ENCODE measurements at places on chromosomes 16 and 17. TPM values are rescaled to one million over a fixed set of nuclear protein-coding genes. Genes with fewer than 3 reads are reported as not detected.

DNA sequence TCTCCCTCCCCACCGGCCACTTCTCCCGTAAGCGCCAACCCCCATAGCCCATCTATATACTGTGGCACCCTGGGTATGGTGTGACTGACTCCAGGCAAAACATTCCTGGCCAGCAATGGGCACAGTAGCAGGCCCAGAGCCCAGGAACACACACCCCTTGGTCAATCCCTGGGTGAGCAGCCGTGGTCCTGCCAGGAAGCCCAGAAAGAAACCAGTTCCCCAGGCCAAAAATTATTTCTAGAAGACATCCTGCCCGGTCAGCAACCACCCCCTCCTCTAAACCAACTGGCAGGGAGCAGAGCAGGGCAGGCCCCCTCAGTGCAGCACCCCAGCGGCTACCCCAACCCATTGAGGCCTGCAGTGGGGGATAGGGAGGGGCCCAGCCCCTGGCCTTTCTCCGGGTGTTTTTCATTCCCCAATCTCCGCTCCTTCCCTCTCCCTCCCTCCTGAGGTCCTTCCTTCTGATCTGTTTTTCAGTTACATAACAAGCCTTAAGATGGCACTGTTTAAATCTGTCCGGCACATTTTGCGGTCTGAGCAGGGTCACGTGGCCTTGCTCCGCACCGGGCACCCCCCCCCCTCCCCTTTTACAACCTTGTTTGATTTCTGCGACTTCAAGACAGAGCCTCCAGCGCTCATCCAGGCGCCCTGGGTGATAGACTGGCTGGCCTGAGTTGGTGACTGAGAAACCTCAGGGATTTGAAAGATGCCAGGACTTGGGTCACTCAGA is 2.0 kb downstream of the NPTX1 start:
- no peak for DNase-seq

DNA sequence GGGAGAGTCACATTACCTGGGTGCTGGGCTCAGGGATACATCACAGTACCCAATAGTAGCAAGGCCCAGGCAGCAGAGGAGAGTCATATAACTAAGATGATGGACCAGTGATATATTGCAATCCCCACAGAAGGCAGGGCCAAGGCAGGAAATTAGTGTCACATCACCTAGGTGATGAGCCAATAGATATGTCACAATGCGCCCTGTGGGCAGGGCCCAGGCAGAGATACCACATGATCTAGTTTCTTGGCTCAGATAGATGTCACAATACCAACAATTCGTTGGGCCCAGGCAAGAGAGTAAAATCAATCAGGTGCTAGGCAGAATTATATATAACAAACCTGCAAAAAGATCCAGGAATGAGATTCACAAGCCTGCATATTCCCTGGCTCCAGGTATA is 2111.5 kb downstream of the TP53TG3F start:
- no peak for DNase-seq

- no peak for DNase-seq
Measured at GRCh38 chr17:65593855-65594845, 32.7 kb upstream of the AXIN2 start.

Gene RHBDF1
- total RNA-seq, result 32.5 TPM

Gene HYDIN
- 1.8 TPM for total RNA-seq
